ENCODE measurements at places on chromosomes 16 and 17. TPM values are rescaled to one million over a fixed set of nuclear protein-coding genes. Genes with fewer than 3 reads are reported as not detected.
A peak's percentile ranks its signal among the peaks of the same experiment; 100 is the strongest.

GRCh38 chr17:72422505-72423285, 301.9 kb downstream of the SOX9 start:
- peak; percentile 27 for DNase-seq

DNA sequence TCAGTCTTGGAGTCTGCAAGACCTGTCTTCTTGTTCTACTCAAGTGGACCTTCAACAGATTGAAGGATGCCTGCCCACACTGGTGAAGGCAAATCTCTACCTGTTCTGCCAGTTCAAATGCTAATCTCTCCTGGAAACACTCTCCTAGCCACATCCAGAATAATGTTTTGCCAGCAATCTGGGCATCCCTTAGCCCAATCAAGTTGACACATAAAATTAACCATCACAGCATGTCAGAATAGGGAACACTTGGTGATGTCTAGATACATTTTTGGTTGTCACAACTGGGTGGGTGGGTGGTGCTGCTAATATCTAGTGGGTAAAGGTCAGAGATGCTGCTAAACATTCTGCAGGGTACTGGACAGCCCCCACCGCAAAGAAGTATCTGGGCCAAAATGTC, 744.9 kb upstream of the SOX9 start:
- DNase-seq: no peak

DNA sequence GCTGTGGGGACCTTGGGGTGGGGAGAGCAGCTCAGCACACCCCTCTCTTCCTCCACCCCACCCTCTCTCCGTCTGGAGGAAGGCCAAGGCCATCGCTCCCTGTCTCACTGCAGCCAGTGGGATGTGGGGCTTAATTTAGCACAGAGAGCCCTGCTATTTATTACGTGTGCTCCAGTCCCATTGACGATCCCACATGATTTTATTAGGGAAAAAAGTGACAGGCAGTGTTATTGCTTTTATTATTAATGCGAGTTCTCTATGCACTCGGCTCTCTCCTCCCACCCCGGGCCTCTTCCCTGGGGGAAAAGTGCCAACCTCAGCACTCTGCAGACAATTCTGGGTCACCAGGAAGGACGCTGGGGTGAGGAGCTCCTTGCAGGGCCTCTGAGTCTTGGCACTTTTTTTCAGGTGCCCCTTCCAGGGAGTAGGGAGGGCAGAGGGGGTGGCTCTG, 57.3 kb downstream of the MGAT5B start:
- DNase-seq: no peak

DNA sequence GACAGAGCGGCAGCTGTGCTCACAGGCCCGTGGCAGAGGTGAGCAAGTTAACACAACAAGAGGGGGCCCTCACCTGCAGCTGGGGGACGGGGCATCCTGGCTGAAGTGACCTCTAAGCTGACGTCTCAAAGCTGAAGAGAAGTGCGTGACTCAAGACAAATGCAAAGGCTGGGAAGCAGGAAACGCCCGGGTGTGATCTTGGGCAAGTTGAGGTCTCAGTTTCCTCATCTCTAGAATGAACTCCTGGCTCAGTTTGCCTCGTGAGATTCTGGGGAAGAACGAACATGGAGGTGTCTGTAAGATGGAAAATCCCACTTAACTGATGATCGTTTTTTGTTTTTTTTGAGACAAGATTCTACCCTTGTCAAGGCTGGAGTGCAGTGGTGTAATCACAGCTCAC, 40.1 kb upstream of the C1QL1 start:
- no peak for DNase-seq

- DNase-seq: no peak
Observed at GRCh38 chr17:32958418-32958817, 30.5 kb downstream of the TMEM98 start.

DNA sequence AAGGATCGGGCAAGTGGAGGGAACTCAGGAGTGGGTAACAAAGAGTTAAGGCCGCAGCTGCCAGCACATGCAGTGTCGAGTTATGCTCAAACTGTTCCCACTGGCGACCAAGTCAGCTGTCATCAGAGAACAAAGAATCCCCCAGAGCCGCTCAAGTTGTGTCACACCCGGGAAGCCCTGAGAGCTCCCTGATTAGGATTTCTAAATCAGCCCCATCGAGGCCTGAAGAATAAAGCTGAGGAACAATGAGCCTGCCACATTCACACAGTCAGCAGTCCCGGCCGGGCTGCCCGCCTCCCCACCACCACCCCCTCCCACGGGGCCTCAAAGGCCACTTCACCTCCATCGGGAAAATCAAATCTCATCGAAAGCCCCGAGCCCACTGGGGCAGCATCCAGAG, 84.5 kb downstream of the SOX9 start:
- no peak for DNase-seq

DNA sequence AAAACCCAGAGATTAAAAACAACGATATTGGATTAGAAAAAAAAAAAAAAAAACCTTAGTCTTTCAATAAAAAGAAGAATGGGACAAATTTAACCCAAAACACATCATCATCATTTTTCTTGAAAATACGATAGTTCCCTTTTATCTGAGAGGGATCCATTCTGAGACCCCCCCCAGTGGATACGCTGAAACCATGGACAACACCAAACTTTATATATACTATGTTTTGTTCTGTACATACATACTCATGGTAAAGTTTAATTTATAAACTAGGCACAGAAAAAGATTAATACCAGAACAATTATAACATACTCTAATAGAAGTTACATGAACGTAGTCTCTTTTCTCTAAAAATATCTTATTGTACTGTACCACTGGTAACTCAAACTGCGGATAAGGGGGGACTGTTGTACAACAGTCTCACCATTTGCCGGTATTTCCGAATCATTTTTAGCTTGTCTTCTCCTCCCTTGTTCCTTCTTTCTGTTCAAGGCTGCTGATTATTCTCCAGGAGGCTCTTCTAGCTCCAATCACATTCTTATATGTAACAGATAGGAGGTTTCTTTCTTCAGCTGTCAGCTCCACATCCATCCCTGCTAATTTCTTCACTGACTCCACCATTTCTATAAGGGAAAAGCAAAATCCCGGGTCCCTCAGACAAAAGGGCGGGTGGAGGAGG, 37.0 kb downstream of the RNF135 start:
- no peak for DNase-seq

GRCh38 chr16:17451843-17452242, 18.9 kb downstream of the XYLT1 start:
- no peak for DNase-seq

- DNase-seq: no peak
Observed at GRCh38 chr16:346587-346986, 5.9 kb downstream of the AXIN1 start.

DNA sequence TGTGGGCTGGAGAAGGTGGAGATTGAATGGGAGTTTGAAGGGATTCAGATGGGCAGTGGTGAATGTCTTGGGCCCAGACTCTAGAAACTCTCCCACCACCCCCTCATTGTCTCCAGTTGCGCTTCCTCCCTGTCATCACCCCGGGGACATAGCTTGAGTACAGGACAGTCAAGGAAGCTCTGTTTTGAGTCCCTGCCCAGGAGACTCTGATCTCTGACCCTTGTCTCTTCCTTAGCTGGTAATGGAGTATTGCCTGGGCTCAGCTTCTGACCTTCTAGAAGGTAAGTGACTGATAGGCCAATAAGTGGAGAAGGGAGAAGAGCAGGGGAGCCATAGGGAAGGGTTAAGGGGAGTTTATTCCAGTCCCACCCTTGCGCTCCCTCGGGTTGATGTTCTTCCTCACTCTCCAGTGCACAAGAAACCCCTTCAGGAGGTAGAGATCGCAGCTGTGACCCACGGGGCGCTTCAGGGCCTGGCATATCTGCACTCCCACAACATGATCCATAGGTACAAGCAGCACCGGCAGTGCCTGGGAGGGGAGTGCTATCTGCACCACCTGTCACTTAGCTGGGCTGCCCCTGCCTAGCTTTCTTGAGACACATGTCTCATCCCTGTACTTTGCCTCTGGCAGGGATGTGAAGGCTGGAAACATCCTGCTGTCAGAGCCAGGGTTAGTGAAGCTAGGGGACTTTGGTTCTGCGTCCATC, 5.0 kb downstream of the TAOK2 start:
- no peak for DNase-seq

- no peak for DNase-seq
Observed at GRCh38 chr16:58399718-58400633, 7.7 kb downstream of the GINS3 start.

- no peak for DNase-seq
Observed at GRCh38 chr16:80664786-80665185, 124.0 kb downstream of the DYNLRB2 start.

- no peak for DNase-seq
Observed at GRCh38 chr17:28177351-28177750, 134.9 kb downstream of the NLK start.

GRCh38 chr17:79042421-79043190, 18.6 kb downstream of the C1QTNF1 start:
- peak; percentile 53 for DNase-seq

DNA sequence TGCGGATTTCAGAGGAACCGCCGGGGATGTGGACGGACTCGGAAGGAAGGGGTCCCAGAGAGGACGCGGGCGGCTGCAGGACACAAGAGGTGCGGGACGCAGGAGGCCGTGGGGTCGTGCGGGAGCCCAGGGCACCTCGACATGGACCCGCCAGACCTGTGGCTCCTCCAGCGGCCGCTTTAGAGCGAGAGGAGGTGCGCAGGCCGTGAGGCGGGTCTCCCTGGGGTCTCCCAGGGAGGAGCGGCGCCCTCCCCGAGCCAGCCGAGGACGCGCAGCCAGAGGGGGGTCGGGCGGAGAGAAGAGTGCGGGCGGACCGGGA, 6.8 kb upstream of the FLYWCH1 start:
- no peak for DNase-seq

DNA sequence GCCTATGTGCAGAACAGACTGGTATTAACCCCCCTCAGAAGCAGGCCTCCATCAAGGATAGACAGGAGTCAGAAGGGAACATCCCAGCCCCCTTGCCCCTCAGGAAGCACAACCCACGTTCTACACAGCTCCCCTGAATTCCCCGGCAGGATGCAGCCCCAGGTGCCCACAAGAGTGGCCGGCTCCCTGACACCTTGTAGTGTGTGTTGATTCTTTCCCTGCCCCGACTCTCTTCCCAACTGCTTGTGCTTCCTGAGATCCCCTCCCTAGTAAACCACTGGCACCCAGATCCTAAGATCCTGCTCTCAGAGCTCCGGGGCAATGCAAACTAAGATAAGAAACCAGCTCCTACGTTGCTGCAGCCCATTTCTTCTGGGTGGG, 34.8 kb upstream of the LITAF start:
- no peak for DNase-seq

DNA sequence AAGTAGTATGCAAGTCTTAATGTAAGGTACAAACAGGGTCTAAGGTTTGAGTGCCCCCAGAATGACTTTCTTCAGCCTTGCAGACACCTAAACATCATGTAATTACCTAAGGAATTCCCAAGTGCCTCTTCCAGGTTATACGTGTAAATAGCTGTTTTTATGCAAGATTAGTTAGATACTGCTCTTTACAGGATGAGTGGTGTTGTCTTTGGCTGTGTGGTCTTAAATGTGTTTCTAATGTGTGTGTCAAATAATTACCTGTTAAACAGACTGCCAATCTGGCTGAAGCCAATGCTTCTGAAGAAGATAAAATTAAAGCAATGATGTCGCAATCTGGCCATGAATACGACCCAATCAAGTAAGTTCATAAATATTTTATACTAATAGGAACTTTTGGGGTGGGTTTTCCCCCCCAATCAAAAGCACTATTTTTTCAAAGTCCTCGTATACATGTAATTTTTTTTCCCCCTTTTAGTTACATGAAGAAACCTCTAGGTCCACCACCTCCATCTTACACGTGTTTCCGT, 16.0 kb downstream of the RBBP6 start:
- DNase-seq: no peak

GRCh38 chr16:88718178-88718577, 11.9 kb downstream of the CTU2 start:
- DNase-seq: no peak

DNA sequence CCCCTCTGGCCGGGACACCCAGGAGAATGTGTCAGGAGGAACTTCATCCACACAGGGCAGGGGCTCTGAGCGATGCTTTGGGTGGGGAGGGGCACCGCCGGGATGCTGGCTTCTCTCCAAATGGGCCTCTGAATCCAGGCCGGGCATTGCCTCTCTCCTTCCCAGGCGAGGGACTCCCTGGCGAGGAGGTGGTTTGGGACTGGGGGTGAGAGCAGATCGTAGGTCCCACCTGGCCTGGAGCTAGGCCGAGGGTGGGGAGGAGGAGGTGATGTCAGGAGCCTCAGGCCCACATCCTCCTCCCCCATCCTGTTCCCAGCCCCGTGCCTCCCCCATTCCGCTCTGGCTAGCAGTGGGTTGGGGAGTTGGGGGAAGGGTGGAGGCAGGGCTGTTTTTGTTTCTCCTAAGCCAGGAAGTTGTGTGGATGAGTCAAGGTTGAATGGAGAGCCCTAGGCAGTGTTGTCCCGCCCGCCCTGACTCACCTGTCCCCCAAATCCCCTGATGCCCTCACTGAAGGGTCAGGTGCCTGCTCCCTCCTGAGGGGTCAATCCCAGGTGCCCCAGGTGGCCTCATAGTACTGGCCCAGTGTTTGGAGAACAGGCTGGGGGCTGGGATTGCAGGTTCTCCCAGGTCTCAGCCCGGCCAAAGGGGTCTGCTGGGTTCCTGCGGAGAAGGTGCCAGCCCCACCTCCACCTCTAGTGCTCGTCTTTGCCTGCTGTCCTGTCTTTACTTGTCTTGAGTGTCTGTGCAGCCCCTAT, 2.8 kb downstream of the GRB7 start:
- DNase-seq: no peak

- DNase-seq: no peak
Observed at GRCh38 chr16:29753516-29753915, 7.7 kb upstream of the C16orf54 start.

GRCh38 chr16:75703306-75703705, 2.0 kb upstream of the DUXB start:
- no peak for DNase-seq

Gene MRPS7
- total RNA-seq: 71.3 TPM

Gene TNFSF12
- 25.2 TPM for total RNA-seq

Gene PRAC2
- total RNA-seq: not detected

Gene ALG1
- total RNA-seq: 28.2 TPM

Gene ZNF624
- total RNA-seq: 6.9 TPM

Gene NOXO1
- total RNA-seq: 0.37 TPM

Gene CDIPT
- 29.8 TPM for total RNA-seq

Gene EVPL
- total RNA-seq: not detected

Gene KRTAP17-1
- not detected for total RNA-seq

Data from activated B cell treated with CpG ODN at 0.5 μM for 24 hours (primary cell).